ENCODE measurements at places on chromosomes 7 and 10.

GRCh38 chr7:26760501-26760900, 103.9 kb downstream of the SKAP2 start:
- no peak for DNase-seq

DNA sequence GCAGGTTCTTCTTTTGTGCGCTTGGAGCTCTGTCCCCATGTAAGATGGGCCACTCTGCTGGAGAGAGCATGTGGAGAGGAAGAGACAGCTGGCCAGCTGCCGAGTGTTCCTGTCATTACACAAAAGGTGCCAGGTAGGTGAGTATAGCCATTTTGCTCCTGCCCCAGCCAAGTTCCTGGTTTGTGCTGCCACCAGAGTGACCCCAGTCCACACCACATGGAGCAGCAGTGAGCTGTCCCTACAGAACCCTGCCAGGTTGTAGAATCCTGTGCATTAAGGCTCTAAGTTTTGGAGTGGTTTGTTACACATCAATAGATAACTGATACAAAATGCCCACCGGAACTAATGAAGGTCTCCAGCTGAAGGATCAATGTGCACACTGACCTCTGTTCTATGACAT, 84.6 kb upstream of the GHITM start:
- DNase-seq: peak; percentile 31

GRCh38 chr7:2529161-2530070, 9.8 kb downstream of the LFNG start:
- DNase-seq: no peak

DNA sequence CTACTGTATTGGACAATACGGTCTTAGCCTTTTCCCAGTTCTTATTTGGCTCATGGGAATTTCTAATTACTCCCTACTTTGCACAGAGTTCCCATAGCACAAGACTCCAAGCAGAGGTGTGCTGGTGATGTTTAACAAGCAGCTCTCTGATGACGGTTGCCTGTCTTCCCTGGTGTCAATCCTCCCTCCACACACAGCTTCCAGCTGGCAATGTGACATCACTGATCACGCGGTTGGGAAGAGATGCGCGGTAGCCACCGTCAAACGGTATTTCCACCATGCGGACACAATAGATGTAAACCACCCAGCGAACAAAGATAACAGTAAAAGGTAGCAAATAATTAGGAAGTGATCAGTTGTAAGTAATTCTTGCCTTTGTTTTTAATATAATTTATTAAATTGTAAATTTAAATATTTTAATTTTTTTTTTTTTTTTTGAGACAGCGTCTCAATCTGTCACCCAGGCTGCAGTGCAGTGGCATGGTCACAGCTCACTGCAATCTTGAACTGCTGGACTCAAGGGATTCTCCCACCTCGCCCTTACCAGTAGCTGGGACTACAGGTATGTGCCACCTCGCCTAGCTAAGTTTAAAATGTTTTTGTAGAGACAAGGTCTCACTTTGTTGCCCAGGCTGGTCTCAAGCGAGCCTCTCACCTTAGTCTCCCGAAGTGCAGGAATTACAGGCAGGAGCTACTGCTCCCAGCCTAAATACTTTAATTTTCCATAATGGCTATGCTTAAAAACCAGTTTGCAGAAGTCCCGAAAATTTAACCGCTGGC, 36.3 kb upstream of the IL15RA start:
- DNase-seq: no peak

DNA sequence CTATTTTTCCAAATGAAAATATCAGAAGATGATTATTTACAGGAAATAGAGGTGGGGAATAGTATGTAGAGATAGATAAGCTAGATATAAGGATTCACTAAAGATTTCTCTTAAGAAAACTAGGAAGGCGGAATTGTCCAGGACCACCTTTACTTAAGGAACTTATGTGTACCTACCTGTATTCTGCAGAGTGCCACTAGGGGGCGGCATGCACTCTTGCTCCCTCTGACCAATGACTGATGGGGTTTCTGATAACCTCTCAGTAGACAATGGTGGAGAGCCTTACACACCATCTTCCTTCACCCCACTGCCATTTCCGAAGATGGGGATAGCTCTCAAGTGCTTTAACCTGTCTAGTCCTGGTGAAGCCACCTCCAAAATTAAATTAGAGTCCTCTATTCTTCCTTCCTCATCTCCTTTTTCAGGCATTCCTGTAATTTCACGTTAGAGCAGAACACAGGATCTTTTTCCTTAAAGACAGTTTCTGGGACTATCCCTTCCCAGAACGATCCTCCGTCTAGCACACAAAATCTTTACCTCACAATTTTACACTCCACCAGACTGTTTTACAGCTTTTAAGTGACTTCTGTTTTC, 453.1 kb downstream of the SORCS1 start:
- no peak for DNase-seq

- no peak for DNase-seq
Observed at GRCh38 chr10:49508249-49508648, 30.7 kb downstream of the ERCC6 start.

DNA sequence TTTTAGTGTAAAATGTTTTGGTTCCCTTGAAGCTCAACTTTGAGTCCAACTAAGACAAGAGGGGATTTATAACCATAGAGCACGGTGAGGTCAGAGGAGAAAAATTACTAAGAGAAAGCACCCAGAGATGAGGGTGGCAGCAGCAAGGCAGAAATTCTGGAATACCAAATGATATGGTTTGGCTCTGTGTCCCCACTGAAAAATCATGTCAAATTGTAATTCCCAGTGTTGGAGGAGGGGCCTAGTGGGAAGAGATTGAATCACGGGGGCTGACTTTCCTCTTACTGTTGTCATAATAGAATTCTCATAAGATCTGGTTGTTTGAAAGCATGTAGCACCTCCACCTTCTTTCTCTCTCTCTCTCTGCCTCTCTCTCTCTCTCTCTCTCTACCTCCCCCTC, 19.4 kb upstream of the AKR1C1 start:
- no peak for DNase-seq

GRCh38 chr10:69451209-69451783, at the start of gene TSPAN15:
TSS of gene TSPAN15 (plus strand) at chr10:69451465. CDS start at chr10:69451595, 130 bp downstream.
- DNase-seq: peak; percentile 86

- no peak for DNase-seq
Observed at GRCh38 chr10:98620503-98620902, 173.8 kb upstream of the HPS1 start.

DNA sequence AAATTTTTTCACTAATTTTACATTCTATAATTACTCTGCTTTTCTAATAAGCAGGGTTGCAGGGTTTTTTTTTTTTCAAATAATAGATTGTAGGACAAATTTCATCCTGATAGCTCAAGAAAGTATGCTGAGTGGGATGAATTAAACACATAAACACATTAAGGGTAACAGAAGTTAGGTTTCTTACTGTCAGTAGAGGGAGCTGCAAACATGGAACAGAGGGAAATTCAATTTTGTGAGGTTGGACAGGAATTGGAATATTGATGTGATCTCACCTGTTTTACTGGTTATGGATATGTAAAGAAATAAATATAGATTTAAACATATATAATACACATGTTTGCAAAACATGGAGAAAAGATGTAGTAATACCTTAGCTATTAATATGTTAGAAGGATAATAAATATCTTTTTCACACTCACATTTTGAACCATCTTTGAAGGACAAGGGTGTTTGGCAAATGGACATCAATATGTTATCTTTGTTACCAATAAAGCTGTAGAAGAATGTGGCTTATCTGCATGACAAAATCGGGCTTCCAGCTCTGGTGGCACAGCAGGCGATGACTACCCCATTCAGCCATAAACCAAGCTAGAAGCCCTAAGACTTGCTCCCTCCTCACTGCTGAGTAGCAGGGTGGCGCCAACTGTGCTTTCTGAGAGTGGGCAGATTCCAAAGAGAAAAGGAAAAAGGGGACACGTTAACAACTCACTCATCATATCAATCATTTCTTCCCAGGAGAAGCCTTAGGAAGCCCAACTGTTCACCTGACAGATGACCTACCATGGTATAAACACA, 1257.4 kb downstream of the GATA3 start:
- DNase-seq: no peak

DNA sequence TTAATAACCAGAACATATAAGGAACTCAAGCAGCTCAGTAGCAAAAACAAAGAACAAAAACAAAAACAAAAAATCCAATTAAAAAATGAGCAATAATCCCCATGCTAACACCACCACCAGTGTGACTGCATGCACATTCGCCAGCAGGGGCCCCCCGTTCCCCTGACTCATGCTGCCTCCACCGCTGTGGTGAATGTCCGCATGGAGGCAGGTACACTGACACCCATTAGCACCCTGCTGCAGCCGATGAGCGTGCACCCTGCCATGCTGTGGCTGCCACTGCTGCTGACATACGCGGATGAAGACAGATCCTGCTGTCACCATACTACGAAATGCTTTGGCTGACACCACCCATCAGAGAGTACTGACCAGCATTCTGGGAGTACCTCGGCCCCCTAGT, 321.6 kb upstream of the LRRTM3 start:
- no peak for DNase-seq

GRCh38 chr10:117647306-117647705, 104.8 kb downstream of the EMX2 start:
- DNase-seq: no peak

- DNase-seq: no peak
Observed at GRCh38 chr10:1608851-1609647, 128.3 kb downstream of the ADARB2 start.

DNA sequence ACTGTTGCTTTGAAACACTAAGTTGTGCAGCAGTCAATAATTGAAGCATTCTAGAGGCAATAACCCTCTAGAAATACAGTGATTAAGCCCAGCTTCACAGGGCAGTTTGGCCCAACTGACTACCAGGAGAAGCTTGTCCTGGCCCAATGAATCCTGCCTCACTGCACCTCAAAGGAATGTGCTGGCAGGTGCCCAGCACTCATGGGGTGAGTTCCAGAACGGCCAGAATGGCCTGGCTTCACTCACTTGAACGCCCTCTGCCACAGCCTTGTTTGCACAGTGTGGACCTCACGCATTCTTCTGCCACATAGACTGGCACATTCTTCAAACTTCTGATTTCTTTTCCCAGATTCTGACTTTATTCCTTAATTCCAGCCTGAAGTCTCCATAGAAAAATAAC, 6.6 kb upstream of the ITIH2 start:
- DNase-seq: no peak

- DNase-seq: peak; percentile 13
Observed at GRCh38 chr7:128405471-128406313, 4.1 kb downstream of the IMPDH1 start.

DNA sequence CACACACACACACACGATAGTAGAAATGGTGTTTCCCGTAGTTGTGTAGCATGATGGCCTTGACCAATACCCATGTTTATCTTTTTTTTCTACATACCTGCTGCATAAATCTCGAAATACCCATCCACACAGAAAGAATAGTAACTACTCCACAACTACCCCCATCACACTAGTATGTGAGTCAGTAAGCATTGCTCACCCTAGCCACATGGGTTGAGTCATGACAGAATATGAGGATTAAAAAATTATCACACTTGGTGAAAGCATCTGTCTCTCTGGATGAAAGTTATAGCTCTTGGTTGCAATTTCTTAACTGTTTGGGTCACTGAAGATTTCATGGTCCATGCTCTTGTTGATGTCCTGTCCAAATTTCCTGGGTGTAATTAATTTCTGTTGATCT, 103.4 kb upstream of the MDFIC start:
- no peak for DNase-seq

DNA sequence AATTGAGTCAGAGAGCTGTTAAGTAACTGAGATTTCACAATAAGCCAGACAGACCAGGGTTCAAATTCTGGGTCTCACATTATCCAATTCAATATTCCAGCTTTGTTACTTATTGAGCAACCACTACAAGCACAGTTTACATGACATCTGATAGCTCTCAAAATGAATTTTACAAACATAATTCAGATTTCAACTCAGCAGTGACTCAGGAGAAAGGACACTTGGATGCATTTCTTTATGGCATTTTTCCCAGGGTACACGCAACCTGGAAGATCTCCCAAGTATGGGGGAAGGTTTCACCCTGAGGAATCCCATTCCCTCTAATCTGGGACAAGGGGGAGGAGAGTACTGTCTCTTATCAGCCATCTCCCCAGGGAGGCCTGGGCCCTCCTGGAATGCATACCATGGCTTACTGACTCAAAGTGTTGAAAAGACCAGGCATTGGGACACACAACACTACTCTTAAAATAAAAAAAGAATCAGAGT, 102.4 kb downstream of the CFTR start:
- no peak for DNase-seq

- no peak for DNase-seq
Observed at GRCh38 chr10:133059571-133059970, 28.2 kb upstream of the ADGRA1 start.

GRCh38 chr7:84675633-84676034, 481.0 kb upstream of the SEMA3A start:
- no peak for DNase-seq

- no peak for DNase-seq
Observed at GRCh38 chr10:100776671-100777070, 31.3 kb downstream of the PAX2 start.

- DNase-seq: no peak
Observed at GRCh38 chr10:114311496-114312209, 72.6 kb downstream of the VWA2 start.

GRCh38 chr10:69292459-69292858, 14.2 kb downstream of the HK1 start:
- no peak for DNase-seq

DNA sequence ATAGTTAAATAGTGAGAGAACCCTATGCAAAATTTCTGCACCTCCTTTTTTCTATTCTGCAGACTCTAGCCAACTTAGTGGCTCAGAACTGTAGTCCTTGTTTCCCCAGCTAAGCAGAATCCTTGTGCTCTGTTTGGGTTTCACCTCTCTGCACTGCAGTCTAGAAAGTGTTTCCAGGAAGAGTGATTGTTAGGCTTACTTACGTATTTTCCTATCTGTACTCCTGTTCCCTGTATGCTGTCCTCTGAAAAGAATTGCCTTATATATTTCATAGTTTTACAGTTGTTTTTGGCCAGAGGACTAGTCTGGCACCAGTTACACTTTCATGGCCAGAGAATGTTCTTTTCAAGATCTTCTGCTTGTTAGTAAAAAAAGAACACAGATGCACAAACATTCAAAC, 154.6 kb upstream of the POT1 start:
- DNase-seq: no peak

- DNase-seq: peak; percentile 55
Observed at GRCh38 chr10:77533887-77534278, 103.7 kb downstream of the KCNMA1 start.

DNA sequence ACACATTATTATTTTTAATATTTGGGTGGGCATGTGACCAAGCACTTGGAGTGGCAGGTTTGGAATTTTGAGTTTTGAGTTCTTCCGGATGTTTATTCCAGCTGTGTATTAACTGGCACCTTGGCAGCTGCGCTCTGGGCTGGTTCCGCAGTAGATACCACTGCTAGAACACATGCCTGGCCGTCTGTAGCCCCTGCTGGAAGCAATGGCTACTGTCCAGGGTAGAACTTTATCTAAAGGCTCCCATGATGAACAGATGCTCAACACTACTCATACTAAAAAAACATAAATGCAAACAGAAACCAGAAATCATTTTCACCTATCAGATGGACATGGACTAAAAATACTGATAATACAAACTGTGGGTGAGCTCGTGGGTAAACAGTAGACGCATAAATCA, 19.4 kb upstream of the SH3PXD2A start:
- no peak for DNase-seq
